ENCODE measurements at places on chromosomes 7 and 10. TPM values are rescaled to one million over a fixed set of nuclear protein-coding genes. Genes with fewer than 3 reads are reported as not detected.

DNA sequence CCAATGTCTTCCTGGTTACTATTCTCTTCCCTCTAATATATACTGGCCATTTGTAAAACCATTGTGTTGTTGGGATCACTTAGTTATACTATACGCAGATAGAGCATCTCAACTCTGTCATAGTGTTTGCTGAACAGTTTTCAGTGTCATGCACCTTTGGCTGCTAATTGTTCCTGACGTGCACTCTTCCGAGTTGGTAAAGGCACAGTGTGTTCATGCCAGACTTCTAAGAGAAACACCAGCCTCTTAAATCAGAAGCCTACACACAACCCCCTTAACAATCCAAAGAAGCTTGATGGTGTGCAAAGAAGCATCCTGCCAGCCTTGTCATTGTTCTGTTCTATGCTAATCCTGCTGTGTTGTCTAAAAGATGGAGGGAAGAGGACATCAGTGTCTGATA, 131.1 kb downstream of the MAPK8 start:
- no peaks in the 10 kb centered on the region for H3K27me3 ChIP-seq
- H3K27ac ChIP-seq = no peak overlapping the region
- H3K36me3 ChIP-seq = peaks cover 18% of the 10 kb centered on the region
- no peaks in the 10 kb centered on the region for H3K4me1 ChIP-seq
- no peak for DNase-seq
- no peak overlapping the region for H3K4me3 ChIP-seq

DNA sequence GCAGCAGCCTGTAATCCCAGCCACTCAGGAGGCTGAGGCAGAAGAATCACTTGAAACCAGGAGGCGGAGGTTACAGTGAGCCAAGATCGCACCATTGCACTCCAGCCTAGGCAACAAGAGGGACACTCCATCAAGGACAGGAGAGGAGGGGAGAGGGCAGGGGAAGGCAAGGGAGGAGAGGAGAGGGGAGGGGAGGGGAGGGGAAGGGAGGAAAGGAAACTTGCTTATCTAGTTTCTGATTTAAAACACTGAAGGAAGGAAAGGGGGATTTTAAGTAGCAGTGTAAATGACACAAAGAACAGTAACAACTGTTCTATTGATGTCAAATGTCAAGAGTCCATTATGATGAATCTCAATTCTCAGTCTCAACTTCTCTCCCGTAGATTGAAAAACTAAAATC, 43.7 kb downstream of the SRPK2 start:
- DNase-seq = no peak
- H3K4me1 ChIP-seq = peaks cover 19% of the 10 kb centered on the region
- no peaks in the 10 kb centered on the region for H3K36me3 ChIP-seq
- no peaks in the 10 kb centered on the region for H3K27me3 ChIP-seq
- no peak overlapping the region for H3K4me3 ChIP-seq
- no peak overlapping the region for H3K27ac ChIP-seq

DNA sequence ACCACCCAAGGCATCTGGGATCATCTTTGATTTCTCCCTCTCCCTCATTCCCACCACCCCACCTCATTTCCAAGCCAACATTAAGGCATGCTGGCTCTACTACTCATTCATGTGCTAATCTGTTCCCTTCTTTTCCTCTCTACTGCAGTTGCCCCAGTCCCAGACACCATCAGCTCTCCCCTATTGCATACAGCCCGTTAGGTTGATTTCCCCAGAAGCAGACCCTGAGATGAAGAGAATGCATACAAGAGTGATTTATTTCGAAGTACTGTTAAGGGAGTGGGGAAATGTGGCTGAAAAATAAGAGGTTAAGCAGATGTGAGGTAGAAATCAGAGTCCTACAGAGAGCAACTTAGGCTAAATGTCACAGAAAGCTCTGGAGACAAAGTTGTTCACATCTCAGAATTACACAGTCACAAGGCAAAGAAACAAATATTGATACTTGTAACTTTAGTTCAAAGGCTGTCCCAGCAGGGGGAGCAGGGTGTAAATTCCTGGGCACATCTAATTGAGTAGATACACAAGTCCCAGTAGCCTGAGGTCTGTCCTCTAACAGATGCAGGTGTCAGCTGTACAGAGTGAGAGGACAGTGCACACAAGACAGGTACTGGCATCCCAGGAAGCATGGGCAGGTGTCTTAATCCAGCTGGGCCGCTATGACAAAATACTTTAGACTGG, 20.9 kb downstream of the AKR1D1 start:
- no peaks in the 10 kb centered on the region for H3K4me1 ChIP-seq
- H3K36me3 ChIP-seq = no peaks in the 10 kb centered on the region
- H3K27ac ChIP-seq = no peak overlapping the region

DNA sequence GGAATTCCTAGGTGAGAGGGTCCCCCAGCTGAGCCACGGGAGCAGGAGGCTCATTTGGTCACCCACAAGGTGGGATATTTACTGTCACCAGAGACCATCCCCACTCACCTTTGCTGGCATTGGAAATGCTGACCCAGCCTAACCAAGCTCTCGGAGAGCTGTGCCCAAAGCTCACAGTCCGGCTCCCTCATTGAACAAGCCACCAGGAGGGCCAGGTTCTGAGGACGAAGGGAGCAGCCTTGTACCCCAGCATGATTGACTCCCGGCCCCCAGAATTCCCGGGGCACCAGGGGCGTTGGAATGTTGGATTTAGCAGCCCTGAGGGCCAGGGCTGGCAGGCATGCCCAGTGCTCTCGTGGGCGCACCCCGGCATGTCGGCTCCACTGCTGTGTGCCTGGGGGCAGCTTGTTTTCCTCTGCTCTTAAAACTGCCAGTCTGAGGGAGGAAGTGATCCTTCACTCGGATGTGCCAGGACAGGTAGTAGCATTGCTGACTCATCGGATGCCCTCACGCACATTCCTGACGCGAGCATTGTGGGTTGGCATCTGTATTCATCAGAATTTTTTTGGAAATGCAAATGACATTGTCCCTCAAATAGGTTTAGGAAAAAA, 23.3 kb downstream of the CLIP2 start:
- H3K4me1 ChIP-seq = peaks cover 5% of the 10 kb centered on the region
- H3K27me3 ChIP-seq = no peaks in the 10 kb centered on the region
- no peak for DNase-seq

- peak; percentile 88 for DNase-seq
- H3K27me3 ChIP-seq = no peaks in the 10 kb centered on the region
- H3K36me3 ChIP-seq = peaks cover 29% of the 10 kb centered on the region
- peaks cover 87% of the 10 kb centered on the region for H3K4me1 ChIP-seq
Observed at GRCh38 chr7:74033372-74034311, 5.7 kb downstream of the ELN start.

- DNase-seq = no peak
- no peak overlapping the region for H3K4me3 ChIP-seq
- H3K36me3 ChIP-seq = no peaks in the 10 kb centered on the region
- peaks cover 25% of the 10 kb centered on the region for H3K4me1 ChIP-seq
- H3K27me3 ChIP-seq = no peaks in the 10 kb centered on the region
Observed at GRCh38 chr10:122459561-122460273, 1.6 kb upstream of the HTRA1 start.

DNA sequence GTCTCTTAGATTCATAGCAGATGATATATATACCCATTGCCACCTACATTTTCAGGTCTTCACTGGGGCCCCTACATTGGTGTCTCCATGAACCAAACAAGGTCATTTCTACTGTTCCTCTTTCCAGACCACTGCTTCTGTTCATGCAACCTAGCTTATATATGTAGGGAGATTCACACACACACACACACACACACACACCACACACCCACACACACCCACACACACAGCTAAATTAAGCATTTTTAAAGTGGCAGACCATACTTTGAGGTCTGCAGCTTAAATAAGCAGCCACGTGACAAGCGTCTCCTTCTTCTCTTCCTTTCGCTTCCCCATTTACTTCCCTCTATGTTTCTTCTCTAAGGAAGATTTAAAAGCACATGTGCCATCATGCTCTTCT, 70.0 kb upstream of the CC2D2B start:
- H3K36me3 ChIP-seq = no peaks in the 10 kb centered on the region
- H3K27ac ChIP-seq = no peak overlapping the region
- no peaks in the 10 kb centered on the region for H3K27me3 ChIP-seq
- DNase-seq = no peak
- H3K4me3 ChIP-seq = no peak overlapping the region

DNA sequence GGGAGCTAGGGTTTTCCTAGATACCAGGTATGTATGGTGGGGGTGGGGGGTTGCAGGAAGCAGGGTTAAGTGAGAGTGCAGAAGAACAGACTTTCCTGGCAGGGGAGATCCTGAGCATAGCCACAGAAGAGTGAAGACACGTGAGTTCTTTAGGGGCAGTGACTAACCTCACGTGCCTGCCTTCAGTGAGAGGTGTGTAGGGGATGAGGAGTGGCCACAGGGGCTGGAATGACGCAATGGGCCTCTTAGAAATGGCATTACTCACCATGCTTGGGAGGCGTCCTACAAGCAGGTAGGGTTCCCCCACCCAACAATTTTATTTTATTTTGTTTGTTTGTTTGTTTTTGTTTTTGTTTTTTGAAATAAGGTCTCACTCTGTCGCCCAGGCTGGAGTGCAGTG, 698.6 kb upstream of the NRP1 start:
- H3K27ac ChIP-seq = no peak overlapping the region
- no peaks in the 10 kb centered on the region for H3K36me3 ChIP-seq
- no peak for DNase-seq
- no peaks in the 10 kb centered on the region for H3K4me1 ChIP-seq

- H3K4me1 ChIP-seq = no peaks in the 10 kb centered on the region
- H3K27ac ChIP-seq = no peak overlapping the region
- H3K4me3 ChIP-seq = no peak overlapping the region
- no peaks in the 10 kb centered on the region for H3K36me3 ChIP-seq
- H3K27me3 ChIP-seq = no peaks in the 10 kb centered on the region
- no peak for DNase-seq
Observed at GRCh38 chr7:107069457-107069856, 25.0 kb downstream of the PRKAR2B start.

DNA sequence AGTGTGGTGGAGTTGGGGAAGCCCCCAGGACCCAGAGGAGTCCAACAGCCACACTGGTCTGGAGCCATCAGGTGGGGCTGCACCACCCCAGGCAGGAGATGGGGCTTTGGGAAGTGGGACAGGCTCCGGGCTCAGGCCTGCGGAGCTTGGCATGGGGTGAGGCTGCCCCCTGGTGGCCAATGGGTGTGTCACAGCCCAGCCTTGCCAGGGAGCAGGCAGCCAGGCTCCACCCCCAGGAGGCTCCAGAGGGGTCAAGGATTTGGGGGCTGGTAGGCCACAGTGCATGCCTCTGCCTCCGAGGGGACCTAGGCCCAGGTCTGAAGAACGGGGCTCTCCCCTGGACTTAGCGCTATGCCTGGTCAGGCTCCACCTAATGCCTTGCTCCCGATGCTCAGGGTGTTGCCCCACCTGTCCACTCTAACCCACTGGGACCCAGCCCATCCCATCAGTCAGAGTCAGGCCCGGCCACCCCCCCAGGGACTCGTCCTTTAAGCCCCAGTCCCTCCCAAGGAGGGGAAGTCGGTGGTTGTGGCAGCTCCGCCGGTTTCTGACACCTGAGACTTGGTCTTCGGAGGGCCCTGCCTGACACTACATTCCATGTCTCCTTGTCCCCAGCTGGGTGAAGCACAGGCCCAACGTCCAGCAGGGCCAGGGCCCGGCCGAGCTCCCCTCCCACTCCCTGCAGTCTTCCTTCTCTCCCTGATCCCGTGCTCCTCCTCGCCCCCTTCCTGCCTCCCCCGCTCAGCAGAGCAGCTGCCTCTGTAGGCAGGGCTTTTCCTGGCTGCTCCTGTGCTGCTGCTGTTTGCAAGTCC, 11.3 kb upstream of the SAMD8 start:
- DNase-seq = peak; percentile 75
- H3K27ac ChIP-seq = no peak overlapping the region
- H3K36me3 ChIP-seq = no peaks in the 10 kb centered on the region
- peaks cover 18% of the 10 kb centered on the region for H3K4me1 ChIP-seq
- H3K4me3 ChIP-seq = no peak overlapping the region

DNA sequence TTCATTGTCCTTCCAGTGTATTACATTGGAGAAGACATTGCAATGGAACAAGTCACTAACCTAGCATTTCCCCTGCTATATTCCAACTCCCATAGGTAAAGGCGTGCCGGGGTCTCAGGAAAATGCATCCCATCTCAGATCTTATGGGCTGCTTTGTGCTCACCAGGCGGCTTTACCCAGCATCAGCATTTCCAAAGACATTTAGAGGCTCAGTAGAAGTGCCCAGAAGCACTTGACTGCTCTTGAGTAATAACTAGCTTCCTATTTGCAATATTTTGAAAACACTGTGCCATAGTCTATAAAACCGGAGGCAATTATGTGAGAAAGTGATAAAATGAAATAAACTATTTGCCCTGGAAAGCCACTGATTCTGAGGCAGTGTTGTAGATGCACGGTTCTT, 415.0 kb upstream of the NPVF start:
- DNase-seq = no peak
- no peak overlapping the region for H3K4me3 ChIP-seq
- no peaks in the 10 kb centered on the region for H3K27me3 ChIP-seq
- H3K4me1 ChIP-seq = peaks cover 6% of the 10 kb centered on the region
- H3K27ac ChIP-seq = no peak overlapping the region

- no peak overlapping the region for H3K27ac ChIP-seq
- no peaks in the 10 kb centered on the region for H3K36me3 ChIP-seq
- H3K4me3 ChIP-seq = no peak overlapping the region
- H3K4me1 ChIP-seq = no peaks in the 10 kb centered on the region
Observed at GRCh38 chr10:1412531-1413189, 324.7 kb downstream of the ADARB2 start.

DNA sequence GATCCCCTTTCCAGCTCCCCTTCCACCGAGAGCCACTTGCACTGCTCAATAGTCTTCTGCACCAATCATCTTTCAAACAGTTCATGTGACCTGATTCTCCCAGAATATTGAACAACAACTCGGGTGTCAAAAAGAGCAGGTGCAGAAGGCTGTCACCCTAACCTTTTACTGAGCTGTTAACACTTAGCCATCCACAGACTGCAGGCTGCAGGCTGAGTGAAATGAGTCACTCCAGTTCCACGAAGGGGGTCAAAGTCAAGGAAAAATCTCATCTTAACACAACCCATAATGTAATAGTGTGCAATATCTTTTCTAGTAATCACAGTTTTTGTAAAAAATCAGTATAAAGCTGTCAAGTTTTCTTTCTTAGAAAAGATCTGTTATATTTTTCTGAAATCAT, 63.1 kb downstream of the MTPAP start:
- no peaks in the 10 kb centered on the region for H3K36me3 ChIP-seq
- no peak overlapping the region for H3K27ac ChIP-seq
- DNase-seq = no peak
- no peaks in the 10 kb centered on the region for H3K4me1 ChIP-seq

DNA sequence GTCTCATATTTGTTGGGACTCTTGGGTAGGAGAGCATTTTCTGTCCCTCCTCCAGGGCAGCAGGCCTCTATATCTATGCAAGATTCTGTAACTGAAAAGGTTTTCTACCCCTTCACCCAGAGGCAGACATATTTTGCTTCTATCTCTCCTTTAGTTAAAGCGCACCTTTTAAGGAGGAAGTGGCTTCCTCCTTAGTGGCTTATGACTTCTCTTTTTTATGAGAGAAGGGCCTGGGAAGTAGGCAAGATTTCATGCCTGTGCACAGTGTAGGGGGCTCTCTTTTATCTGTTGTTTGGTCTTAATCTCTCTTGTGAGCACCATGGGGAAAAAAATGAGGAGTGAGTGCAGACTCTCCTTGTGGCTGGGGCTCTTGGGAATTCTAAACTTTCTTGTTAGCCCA, 122.1 kb downstream of the LRMDA start:
- H3K27me3 ChIP-seq = no peaks in the 10 kb centered on the region
- no peak overlapping the region for H3K4me3 ChIP-seq
- no peaks in the 10 kb centered on the region for H3K4me1 ChIP-seq
- no peak overlapping the region for H3K27ac ChIP-seq
- no peaks in the 10 kb centered on the region for H3K36me3 ChIP-seq

GRCh38 chr7:122303531-122304318, 825 bp downstream of the FEZF1 start:
- peaks cover 52% of the 10 kb centered on the region for H3K27me3 ChIP-seq
- H3K27ac ChIP-seq = no peak overlapping the region
- no peaks in the 10 kb centered on the region for H3K36me3 ChIP-seq
- no peaks in the 10 kb centered on the region for H3K4me1 ChIP-seq

Gene COL26A1
- not detected for total RNA-seq
